ENCODE measurements at places on chromosomes 4 and X.

DNA sequence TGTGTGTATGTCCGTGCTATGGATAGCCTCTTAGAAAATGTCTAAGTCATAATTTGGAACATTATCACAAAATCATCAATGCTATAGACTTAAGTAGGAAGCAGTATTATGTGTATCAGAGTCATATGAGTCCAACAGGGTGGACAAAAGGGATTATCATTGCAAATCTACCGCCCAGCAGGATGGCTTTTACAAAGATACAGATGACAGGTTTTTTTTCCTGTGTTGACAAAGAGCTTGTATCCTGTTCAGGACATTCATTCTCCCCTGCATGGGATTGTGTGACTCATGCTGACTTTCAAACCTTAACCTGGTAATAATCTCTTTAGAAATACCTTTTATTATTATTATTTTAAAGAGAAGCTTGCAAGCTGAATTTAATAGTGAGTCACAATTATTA lies 310.3 kb upstream of the GNPDA2 start:
- DNase-seq: no peak

- no peak for DNase-seq
These were observed 96.8 kb upstream of the WDR44 start for GRCh38 chrX:118249146-118249545.

- DNase-seq: no peak
These were observed 66.7 kb upstream of the PNPLA4 start for GRCh38 chrX:7993873-7994272.

DNA sequence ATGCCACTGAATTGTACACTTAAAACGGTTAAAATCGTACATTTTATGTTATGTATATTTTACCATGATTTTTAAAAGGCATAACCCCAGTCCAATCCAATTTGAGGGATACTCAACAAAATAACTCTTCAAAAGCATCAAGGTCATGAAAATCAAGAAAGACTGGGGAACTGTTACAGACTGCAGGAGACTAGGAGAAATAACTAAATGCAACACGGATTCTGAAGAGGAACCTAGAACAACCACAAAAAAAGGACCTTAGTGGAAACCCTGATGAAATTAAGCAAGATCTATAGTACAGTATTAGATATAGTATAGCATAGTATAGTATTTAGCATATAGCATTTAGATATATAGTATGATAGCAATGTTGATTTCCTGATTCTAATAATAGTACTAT lies 26.8 kb downstream of the SH3KBP1 start:
- no peak for DNase-seq

GRCh38 chrX:44071847-44072551 lies 98.8 kb upstream of the NDP start:
- DNase-seq: no peak

DNA sequence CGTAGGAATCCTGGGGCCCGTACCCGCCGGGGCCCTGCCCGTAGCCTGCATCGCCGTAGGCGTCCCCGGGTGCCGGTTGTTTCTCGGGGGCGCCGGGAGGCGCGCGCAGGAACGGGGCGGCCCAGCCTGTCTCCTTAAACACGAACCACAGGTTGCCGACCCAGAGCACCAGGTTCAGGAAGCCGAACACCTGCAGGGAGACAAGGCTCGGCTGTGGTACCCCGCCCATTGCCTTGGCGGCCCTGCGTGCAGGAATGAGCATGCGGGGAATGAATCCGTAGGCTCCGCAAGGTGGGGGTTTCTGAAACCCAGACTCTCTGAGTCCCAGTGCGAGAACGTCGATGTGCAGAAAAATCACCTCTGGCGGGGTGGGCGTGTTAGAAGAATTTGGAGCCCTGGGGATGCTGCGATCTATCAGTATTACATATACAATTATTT lies 5.4 kb upstream of the PRICKLE3 start:
- DNase-seq: peak; percentile 52

- DNase-seq: peak; percentile 52
These were observed 797 bp downstream of the PKD2 start for GRCh38 chr4:88008122-88008742.

DNA sequence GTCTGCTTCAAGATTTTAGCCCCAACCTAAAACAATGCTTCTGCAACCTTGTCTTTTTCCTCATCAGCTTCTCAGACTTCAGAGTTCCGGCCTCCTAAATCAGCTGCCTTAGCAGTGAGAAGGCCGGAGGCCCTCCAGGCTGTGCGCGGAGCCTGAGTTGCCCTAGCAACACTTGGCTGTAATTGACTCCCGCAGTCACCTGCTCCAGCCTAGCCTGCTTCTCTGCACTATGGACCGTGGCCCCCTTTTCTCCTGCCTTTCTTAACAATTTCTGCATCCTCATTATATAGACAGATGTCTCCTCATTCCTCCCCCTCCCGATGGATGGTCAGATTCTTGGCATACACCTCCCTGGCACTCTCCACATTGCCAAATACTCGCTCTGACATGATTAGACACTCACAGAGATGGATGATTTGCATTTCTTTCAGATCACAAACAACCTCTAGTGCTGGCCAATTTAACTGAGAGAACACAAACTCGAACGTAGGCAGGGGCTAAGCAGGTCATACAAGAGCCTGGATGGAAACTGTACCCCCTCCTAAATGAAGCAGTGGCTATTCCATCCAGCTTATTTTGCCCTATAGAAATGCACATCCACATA lies 9.5 kb upstream of the HUWE1 start:
- no peak for DNase-seq

GRCh38 chrX:68416592-68416991 lies 16.7 kb downstream of the OPHN1 start:
- DNase-seq: no peak

GRCh38 chr4:3201718-3202702 lies 46.9 kb upstream of the MSANTD1 start:
- peak; percentile 78 for DNase-seq

- DNase-seq: no peak
These were observed 418.0 kb downstream of the NLGN4X start for GRCh38 chrX:5810636-5811035.

DNA sequence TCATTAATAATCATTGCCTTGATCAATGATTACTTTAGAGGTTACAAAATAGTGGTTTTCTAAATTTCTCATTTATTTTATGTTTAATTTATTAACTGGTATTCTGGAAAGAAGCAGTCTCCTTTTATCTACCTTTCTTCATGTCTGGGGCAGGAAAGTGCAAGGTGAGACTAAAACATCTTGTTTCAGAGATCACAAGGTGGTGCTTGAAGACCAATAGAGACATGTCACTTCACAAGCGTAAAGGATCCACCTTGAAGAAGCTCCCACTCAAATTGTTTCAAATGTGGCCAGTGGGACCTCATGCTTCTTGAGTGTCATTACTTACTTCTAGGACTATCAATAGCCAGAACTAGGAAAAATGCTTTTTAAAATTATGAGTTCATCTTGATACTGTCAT lies 1568.7 kb downstream of the RPA4 start:
- no peak for DNase-seq

GRCh38 chrX:110541266-110541665 lies 182.6 kb downstream of the RTL9 start:
- no peak for DNase-seq

DNA sequence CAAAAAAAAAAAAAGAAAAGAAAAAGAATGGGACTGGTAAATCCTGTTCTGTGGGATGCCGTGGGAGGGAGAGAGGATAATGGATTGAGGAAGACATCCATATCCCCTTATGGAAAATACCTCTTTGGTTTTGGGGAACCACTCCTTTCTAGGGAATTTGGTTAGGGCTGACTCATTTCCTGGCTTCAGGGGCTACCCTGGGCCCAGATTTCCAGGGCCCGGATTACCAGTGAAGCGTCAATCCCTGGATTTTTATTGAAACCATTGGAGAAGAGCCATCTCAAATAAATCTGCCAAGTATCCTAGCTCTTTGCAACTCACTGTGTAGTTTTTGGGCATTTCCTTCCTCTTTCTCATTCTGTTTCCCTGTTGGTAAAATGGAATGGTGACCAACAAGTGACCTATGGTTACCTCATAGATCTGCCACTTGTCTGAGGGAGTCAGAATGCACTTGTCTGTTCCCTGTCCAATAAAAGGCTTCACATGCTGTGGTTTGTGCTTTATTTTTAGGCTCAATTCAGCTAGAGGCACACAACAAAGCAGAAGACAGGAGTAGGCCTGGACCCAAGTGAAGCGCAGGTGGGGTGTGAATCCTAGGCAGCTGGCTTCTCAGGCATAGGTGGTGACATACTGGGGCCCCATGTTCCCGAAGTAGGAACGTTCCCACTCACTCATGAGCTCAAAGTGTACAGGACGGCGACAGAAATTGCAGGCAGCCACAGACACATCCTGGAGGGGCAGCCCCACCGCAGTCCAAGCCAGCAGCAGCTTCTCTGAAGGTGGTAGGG lies 8.6 kb downstream of the APEX2 start:
- peak; percentile 12 for DNase-seq

DNA sequence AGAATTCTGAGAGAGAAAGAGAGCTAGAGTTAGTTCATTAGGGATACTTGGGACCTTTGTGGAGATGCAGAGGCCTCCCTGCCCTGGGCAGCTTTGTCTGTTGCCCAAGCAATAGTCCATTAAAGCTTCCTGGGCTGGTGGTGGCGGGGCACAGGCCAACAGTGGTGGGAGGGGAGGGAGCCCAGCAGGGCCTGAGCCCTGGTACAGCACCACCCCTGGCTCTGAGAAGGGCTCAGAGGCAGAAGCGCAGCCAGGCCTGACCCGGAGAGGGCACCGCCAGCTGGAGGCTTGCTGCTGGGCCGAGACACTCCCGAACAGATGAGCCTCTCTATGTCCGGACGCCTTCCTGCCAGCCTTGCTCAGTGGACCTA lies 65.3 kb downstream of the EFNB1 start:
- DNase-seq: no peak

- no peak for DNase-seq
These were observed 172.1 kb downstream of the CBR4 start for GRCh38 chr4:168837922-168838321.

Data from stimulated activated CD4-positive, alpha-beta T cell treated with anti-CD3 and anti-CD28 coated beads, Interleukin-15, amount 100 ng/mL, for 24 hours (primary cell).